ENCODE measurements at places on chromosomes 5 and 9. TPM values are rescaled to one million over a fixed set of nuclear protein-coding genes. Genes with fewer than 3 reads are reported as not detected.

GRCh38 chr5:2334719-2335118, 416.8 kb downstream of the IRX2 start:
- no peak for DNase-seq
- H3K27me3 ChIP-seq, result peaks cover 10% of the 10 kb centered on the region
- H3K27ac ChIP-seq, result no peak overlapping the region
- no peaks in the 10 kb centered on the region for H3K4me1 ChIP-seq

GRCh38 chr5:61264273-61264661, 67.8 kb upstream of the ZSWIM6 start:
- no peak overlapping the region for H3K27ac ChIP-seq
- no peaks in the 10 kb centered on the region for H3K36me3 ChIP-seq
- no peak overlapping the region for H3K4me3 ChIP-seq
- peaks cover 2% of the 10 kb centered on the region for H3K4me1 ChIP-seq

DNA sequence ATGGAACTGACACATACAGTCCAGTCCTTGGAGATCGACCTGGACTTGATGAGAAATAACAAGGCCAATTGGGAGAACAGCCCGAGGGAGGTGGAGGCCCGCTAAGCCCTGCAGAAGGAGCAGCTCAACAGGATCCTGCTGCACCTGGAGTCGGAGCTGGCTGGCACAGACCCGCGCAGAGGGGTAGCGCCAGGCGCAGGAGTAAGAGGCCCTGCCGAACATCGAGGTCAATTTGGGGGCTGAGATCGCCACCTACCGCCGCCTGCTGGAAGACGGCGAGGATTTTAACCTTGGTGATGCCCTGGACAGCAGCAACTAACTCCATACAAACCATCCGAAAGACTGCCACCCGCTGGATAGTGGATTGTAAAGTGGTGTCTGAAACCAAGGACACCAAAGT, 1610.1 kb upstream of the ACO1 start:
- no peak overlapping the region for H3K4me3 ChIP-seq
- no peak overlapping the region for H3K27ac ChIP-seq
- DNase-seq, result no peak
- no peaks in the 10 kb centered on the region for H3K27me3 ChIP-seq
- no peaks in the 10 kb centered on the region for H3K4me1 ChIP-seq

DNA sequence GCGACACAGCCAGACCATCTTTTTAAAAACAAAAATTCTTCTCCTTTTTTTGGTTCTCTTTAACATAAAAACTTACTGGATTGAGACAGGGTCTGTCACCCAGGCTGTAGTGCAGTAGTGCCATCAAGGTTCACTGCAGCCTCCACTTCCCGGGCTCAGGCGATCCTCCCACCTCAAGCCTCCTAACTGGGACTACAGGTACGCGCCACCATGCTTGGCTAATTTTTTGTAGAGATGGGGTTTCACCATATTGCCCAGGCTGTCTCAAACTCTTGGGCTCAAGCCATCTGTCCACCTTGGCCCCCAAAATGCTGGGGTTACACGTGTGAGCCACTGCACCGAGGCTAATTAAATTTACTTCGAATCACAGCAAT, 13.8 kb downstream of the HNRNPK start:
- peaks cover 38% of the 10 kb centered on the region for H3K36me3 ChIP-seq
- no peaks in the 10 kb centered on the region for H3K27me3 ChIP-seq
- DNase-seq, result no peak
- peak overlapping the region; percentile 40 for H3K4me3 ChIP-seq

DNA sequence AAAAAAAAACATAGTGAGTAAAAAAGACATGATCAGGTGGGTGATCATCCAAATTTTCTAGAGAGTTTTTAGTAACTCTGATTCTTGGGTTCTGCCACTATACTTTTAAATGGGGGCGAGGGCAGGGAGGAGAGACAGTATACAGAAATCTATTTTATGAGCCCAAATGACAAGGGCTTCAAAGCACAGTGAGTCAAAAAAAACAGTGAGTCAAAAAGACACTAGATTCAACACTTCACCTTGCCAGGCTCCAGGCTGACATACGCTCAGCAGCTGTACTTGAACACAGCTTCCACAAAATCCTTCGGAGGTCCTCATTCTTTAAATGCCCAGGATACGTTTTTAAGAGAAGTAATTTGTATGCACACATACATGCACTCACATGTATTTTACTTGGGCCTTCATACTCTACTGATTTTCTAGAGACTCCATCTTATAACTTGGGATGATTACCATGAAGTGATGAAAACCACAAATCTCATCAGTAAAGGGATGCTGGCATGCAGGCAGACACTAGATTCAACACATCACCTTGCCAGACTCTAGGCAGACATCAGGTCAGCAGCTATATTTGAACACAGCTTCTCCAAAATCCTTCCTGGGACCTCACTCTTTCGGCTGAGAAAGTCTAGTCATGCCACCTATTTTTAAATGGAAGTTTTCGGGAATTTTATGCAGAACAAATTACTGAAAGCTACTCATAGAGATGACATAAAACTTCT, 28.8 kb downstream of the NR3C1 start:
- H3K4me3 ChIP-seq, result no peak overlapping the region
- peaks cover 43% of the 10 kb centered on the region for H3K36me3 ChIP-seq
- H3K27me3 ChIP-seq, result no peaks in the 10 kb centered on the region
- H3K27ac ChIP-seq, result no peak overlapping the region
- no peak for DNase-seq

DNA sequence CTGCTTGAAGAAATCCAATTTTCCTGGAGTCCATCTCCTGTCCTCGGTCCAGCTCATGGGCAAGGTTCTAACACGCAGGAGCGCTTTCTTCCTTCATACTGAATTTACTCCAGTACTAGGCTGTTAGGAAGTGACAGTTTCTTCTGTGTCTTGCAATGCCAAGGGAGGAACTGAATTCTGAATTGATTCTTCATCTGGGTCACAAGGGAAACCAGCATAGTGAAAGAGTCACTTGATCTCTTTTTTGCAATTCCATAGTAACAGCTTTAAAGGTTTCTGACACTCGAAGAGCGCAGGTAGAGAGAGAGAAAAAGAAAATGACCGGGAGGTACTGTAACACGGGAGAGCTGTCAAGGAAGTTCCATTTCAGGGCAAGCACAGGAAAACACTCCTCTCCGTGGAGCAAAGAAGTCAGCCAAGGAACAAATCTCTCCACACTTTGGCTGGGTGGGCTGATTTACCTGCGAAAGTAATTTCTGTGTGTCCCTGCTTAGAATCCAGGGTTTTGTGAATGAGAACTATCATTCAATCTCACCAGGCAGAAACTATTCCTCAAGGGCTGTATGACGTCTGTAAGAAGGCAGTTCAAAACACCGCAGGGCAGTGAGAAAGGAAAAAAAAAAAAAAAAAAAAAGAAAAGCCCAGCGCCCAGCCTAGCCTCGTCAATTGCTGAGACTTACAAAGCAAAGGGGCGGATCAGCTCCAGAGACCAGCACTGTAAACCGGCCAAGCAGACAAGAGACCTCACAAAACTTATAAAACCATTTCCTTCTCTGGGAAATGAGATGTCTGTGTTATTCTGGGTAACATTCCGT, 617.8 kb downstream of the PDE4D start:
- H3K4me1 ChIP-seq, result peaks cover 11% of the 10 kb centered on the region
- no peak overlapping the region for H3K27ac ChIP-seq
- no peaks in the 10 kb centered on the region for H3K36me3 ChIP-seq
- no peak for DNase-seq
- peaks cover 35% of the 10 kb centered on the region for H3K27me3 ChIP-seq
- H3K4me3 ChIP-seq, result peak overlapping the region; percentile 59

DNA sequence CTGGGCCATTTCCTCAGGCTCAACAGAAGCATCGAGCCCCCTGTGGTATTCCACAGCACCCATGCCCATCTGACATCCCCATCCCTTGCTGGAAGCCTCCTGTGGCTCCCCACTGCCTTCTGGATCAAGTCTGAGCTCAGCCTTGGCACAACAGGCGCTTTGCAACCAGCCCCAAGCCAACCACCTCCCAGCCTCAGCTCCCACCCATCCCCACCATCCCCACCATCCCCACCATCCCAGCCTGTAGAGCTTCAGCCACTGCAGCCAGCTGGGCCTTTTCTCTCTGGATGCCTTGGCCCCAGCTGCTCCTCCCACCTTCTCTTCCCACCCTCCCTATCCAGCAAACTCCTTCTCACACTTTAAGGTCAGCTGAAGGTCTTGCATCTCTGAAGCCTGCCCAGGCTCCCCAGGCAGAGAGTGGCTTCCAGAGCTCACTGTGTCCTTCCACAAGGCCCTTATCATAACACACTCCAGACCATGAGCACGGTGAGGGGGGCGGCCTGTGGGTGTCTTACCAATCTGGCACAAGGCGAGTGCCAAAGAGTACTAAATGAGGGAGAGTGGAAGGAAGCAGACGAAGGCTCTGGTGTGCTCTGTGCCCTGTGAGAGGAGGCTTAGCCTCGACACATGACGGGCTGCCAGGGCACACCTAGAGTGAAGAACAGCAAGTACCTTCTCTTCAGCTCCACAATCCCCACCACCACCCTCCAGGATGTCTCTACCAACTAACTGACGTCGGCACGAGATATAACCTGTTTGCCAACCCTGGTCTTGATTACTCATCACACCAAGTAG, 6.5 kb downstream of the HIGD2A start:
- peaks cover 8% of the 10 kb centered on the region for H3K36me3 ChIP-seq
- H3K4me3 ChIP-seq, result no peak overlapping the region
- no peak for DNase-seq
- no peak overlapping the region for H3K27ac ChIP-seq
- H3K27me3 ChIP-seq, result no peaks in the 10 kb centered on the region

DNA sequence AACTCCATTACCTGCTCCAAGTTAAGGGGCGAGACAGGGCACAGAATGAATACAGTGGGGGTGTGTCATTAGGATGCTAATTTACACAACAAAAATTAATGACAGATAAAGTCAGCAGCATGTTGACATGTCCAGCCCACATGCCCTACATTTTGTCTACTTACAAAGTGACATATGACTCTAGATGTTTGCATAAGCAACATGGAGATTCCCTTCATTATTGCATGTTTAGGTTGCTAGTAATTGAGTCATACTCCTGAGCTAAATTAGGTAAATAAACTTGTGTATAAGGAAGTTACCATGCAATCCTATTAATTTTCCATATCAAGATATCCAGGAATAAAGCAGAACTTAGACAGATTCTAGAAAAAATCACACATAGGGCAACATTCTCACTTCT, 232.2 kb downstream of the PDE4D start:
- H3K4me3 ChIP-seq, result no peak overlapping the region
- no peak for DNase-seq
- H3K4me1 ChIP-seq, result peaks cover 6% of the 10 kb centered on the region
- no peaks in the 10 kb centered on the region for H3K36me3 ChIP-seq
- H3K27ac ChIP-seq, result no peak overlapping the region
- H3K27me3 ChIP-seq, result no peaks in the 10 kb centered on the region

- H3K27ac ChIP-seq, result no peak overlapping the region
- no peak for DNase-seq
- no peaks in the 10 kb centered on the region for H3K4me1 ChIP-seq
- no peak overlapping the region for H3K4me3 ChIP-seq
- no peaks in the 10 kb centered on the region for H3K36me3 ChIP-seq
Measured at GRCh38 chr5:114099161-114099560, 262.7 kb upstream of the KCNN2 start.

DNA sequence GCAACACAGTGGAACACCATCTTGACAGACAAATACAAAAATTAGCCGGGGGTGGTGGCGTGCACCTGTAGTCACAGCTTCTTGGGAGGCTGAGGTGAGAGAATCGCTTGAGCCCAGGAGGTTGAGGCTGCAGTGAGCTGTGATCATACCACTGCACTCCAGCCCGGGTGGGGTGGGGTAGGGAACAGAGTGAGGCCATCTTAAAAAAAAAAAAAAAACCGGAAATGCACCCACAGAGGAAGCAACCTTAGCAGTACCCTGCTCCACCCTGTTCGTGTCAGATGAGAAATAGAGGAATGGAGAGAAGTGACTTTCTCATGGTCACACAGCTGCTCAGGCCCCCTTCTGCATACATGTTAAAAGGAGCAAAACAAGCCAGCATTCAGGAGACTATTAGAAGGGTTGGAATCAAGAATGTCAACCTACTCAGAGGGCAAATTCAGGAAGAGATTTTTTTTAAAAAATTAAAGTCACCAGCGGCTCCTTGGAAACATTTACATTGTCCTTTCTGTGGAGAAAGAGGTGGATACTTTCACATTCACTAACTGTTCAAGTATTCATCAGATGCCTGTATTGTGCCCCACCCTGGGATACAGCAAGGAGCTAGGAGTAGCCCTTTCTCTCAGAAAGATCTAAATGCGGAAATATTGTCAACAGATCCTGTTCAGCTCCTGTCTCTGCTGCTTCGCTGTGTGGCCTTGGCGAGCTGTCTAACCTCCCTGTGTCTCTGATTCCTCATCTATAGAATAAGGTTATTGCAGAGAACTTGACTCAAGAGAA, 41.0 kb downstream of the CYFIP2 start:
- peaks cover 75% of the 10 kb centered on the region for H3K4me1 ChIP-seq
- no peaks in the 10 kb centered on the region for H3K27me3 ChIP-seq
- peak overlapping the region; percentile 88 for H3K27ac ChIP-seq
- peaks cover 64% of the 10 kb centered on the region for H3K36me3 ChIP-seq

DNA sequence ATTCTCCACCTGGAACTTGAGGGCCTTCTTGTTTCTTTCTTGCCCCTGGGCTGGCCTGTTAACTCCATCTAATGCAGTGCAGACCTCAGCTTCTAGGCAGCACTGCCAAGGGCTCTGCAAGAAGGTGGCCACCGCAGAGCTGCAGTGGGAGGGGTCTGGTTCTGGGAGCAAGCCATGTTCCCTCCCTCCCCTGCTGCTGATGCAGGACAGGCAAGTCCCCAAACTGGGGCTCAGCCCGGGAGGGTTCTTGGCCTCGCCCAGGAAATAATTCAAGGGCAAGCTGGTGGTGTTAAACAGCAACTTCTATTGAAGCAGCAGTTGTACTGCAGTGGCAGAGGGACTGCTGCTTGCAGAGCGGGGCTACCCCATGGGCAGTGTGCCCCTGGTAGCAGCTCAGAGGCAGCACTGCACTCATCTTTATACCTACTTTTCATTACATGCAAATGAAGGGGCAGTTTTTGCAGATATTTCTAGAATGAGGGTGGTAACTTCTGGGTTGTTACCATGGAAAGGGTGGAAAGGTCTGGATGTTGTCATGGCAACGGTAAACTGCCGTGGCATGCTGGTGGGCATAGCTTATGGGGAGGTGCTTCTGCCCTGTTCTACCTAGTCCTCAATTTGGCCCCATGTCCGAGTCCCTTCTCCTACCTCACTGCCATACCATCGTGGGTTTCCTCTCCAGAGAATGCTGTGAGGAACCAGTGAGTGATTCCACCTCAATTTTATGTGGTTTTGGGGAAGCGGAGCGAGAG, 82.1 kb downstream of the WDR41 start:
- peaks cover 4% of the 10 kb centered on the region for H3K27me3 ChIP-seq
- no peaks in the 10 kb centered on the region for H3K4me1 ChIP-seq
- H3K27ac ChIP-seq, result no peak overlapping the region
- H3K36me3 ChIP-seq, result no peaks in the 10 kb centered on the region
- H3K4me3 ChIP-seq, result no peak overlapping the region

- peaks cover 32% of the 10 kb centered on the region for H3K4me1 ChIP-seq
- H3K27me3 ChIP-seq, result no peaks in the 10 kb centered on the region
- no peak for DNase-seq
- H3K4me3 ChIP-seq, result peak overlapping the region; percentile 82
- H3K27ac ChIP-seq, result peak overlapping the region; percentile 36
- H3K36me3 ChIP-seq, result no peaks in the 10 kb centered on the region
Measured at GRCh38 chr9:127569886-127570401, 42.1 kb upstream of the STXBP1 start.

DNA sequence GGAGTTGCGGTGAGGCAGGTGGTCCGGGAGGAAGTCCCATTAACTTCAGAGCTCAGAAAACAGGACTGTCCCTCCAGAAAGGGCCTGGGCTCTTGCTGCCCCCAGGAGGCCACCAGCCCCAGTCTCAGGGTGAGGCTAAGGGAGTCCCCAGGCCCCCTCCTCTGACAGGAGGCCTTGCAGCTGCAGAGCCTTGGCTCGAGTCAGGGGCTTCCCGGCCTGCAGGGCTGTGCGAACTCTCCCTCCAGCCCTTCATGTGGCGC, 3.2 kb upstream of the STPG3 start:
- no peaks in the 10 kb centered on the region for H3K27me3 ChIP-seq
- peaks cover 9% of the 10 kb centered on the region for H3K36me3 ChIP-seq
- DNase-seq, result no peak
- no peak overlapping the region for H3K27ac ChIP-seq

Gene NR6A1
- 1.3 TPM for total RNA-seq

Gene ANKRD20A1
- total RNA-seq, result not detected

Measured in activated naive CD8-positive, alpha-beta T cell treated with anti-CD3 and anti-CD28 coated beads for 36 hours (primary cell).